ENCODE measurements at places on chromosomes 7 and 10. TPM values are rescaled to one million over a fixed set of nuclear protein-coding genes. Genes with fewer than 3 reads are reported as not detected.
A peak's percentile ranks its signal among the peaks of the same experiment; 100 is the strongest.

- DNase-seq, result no peak
These were observed 34.7 kb downstream of the GSDME start for GRCh38 chr7:24722386-24723177.

DNA sequence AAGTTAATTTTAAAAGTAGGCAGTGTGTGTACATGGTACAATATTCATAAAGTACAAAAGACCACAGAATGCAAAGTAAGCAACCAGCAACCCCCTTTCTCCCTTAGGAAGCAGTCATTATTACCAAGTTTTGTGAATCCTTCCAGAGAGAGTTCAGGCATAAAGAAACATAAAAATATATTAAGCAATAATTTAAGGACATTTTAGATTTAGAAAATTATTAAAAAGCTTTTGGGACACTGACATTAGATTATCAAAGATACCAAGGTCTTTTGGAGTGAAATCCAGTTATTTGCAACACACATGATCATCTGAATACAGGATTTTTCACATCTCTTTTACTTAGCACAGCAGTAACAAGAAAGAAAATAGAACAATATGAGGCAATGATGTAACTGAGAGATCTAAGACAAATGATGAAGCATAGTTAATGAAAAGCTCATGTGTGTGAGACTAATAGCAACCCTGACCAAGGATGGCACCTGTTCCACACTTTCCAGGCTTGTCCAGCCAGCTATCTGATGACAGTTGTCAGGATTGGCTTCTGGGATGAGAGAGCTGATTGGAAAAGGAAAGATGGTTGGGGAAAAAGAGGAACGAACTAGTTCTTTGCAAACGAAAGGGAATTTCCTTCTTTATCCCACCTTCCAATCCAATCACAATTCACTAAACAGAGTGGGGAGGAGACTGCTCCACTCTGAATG, 115.5 kb upstream of the LAMB4 start:
- no peak for DNase-seq

DNA sequence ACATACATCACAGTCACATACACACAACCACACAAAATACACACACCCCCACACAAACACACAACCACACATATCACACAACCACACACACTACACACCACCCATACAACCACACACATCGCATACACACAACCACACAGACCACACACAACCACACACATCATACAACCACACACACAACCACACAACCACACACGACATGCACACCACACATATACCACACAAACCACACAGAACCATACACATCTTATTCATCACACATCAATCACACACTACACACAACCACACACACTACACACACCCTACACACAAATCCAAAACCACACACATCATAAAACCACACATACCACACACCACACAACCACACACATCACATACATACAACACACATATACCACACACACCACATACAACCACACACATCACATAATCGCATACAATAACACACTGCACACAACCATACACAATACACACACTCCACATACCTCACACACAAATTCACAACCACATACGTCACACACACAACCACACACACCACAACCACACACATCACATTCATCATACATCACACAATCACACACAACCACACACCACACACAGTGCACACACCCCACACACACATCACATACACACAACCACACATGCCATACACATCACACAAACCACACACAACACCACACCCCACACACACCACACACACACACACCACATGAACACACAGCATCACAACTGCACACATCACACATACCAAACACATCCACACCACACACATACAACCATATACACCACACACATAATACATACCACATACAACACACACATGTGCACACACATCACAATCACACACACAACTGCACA, 30.4 kb downstream of the GPRIN2 start:
- no peak for DNase-seq

DNA sequence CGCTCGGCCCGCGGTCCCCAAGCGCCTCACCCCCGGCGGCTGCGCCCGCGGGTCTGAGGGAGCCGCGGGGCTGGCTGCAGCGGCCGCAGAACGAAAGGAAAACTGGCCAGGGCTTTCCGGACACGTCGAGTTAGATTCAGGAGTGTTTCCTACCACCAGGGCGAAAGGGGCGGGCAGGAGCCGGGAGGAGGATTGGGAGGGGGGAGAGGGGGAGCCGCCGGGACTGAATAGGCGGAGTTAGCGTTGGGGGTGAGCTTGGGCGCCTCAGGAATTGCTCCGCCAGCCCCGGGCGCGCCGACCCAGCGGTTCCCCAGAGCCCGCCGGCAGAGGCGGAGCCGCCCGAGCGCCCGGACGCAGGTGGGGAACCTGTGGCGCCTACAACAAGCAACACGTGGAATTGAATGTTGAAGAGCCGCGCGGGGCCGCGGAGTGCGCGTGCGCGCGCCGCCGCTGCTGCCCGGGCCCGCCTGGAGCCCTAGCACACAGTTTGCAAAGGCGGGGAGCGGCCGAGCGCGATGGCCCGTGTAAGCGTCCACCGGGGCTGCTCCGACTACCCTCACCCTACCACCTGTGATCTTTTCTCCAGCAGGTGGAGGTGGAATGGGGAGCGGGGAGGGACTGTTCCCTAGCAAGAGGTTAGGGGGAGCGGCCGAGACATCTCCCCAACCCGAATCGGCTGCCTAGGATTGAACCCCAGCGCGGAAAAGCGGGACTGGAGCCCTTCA, at the start of gene CADPS2:
CADPS2 (minus strand) TSS at position 104 of the 725 bp plus-strand sequence. CDS start 123 bp downstream, outside the sequence.
- peak; percentile 55 for DNase-seq

- DNase-seq, result no peak
These were observed 848.3 kb upstream of the C7orf33 start for GRCh38 chr7:147742301-147742700.

The MYH16 gene
- not detected for total RNA-seq

DNA sequence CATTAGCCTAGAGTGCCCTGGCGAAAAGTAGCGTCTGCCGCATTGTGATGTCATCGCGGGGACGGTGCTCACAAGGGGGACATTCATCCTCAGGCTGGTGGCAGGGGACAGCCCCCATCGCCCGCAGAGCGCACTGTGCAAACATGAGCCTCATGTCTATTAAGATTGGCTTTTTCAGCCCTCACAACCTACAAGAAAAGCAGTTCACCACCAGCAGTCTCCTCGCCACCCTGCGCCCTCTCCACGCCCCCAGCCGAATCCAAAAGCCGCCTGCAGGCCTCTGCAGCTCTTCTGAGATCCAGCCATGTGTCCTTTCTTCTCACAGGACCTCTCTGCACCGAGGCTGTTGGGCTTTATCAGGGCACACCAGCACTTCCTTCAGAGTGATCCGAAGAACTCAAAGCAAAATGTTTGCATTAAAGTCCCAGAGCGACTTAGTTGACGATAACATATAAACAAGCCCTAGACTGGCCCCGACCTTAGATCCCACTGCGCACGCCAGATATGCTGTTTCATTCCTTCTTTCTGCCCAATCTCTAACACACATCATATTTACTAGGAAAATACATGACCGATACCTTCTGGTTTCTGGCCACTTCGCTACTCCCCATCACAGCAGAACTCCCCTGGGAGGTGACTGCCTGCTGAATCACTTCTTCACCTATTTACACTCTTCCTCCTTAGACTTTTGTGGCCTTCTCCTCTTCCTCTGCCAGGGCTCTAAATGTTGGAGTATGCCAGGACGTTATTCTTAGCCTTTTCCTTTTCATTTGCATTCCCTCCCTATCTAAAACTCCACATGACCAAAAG, 206.0 kb upstream of the SH2B2 start:
- no peak for DNase-seq

DNA sequence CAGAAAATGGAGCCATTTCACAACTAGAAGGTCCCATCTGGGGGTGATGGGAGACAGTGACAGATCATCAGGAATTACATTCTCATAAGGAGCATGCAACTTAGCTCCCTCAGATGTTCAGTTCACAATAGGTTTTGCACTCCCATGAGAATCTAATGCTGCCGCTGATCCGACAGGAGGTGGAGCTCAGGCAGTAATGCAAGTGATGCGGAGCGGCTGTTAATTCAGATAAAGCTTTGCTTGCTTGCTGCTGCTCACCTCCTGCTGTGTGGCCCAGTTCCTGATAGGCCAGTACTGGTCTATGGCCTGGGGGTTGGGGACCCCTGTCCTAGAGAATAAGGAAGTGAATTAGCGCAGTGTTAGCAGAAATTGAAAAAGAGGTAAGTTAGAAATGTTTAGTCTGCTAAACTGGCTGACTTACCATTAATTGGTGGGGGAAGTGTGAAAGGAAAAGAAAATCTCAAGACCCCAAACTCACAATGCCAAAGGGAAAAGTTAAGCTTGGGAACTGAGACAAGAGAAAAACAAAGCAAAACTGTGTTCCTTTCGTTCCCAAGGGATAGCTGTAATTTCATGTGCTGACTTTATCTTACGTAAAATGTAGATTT, 76.4 kb downstream of the LYZL2 start:
- no peak for DNase-seq

DNA sequence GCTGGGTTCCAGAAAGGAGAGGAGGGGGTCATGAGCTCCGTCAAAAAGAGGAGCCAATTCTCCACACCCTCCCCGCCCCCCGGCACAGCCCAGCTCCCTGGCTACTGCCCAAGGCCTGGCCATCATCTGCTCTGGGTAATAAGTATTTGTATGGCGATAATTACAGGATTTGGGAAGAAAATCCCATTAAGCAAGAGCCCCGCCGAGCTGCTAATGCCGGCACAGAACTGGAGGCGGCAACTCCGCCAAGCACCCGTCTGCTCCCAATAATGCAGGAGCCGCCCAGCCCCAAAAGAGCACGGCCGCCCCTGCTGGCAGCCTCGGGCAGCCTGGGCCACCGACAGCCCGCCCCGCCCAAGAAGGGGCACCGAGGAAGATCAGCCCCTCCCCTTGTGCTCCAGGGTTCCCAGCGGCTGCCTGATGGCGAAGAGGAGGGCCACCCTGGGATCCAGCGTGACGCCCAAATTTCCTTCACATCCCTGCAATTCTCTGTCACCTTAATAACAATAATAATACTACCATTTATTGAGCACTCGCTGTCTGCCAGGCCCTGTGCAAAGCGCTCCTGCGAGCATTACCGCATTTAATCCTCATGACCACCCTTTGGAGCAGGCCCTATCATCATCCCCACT, 5.9 kb downstream of the SLIT1 start:
- DNase-seq, result peak; percentile 30

GRCh38 chr7:28280516-28280915, 99.9 kb upstream of the JAZF1 start:
- DNase-seq, result no peak

- DNase-seq, result no peak
These were observed 3.1 kb downstream of the CPA1 start for GRCh38 chr7:130383187-130383980.

The HTR7 gene
- total RNA-seq, result not detected

The FAM25G gene
- total RNA-seq, result not detected

The ZNF488 gene
- 0.75 TPM for total RNA-seq

DNA sequence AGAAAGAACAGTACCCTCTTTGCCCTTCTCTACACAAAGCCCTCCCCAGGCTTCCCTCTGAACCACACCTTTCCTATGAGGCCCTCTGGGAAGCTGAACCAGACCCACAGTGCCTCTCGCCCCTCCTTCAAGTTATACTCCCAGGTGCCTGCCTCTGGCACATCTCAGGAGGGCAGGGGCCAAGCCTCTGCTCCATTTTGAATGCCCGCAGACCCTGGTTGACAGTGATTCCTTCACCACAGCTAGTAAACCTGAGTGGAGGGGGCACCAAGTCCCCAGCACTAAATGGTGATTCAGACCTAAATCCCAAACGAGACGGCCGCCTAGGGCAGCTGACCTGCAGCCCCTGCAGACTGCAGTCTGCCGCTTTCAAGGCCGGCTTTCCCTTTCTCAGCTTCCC, 230.5 kb upstream of the ZNF32 start:
- no peak for DNase-seq

DNA sequence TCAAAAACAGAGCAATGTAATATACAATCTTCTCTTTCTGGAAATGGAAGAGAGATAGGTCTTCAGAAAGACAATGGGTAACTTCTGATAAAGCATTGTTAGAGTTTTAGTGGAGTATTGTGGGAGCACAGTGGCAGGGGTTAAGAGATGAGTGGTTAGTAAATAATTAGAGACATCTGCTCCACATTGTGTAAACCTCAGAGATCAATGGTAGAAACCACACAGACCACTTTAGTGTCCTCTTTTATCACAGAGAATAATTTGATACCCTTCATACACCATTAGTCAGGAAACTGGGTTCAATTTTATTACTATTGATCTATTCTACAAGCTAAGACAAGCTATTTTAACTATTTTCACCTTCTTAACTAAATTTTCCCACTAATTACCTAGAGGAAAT, 35.9 kb upstream of the MAGI2 start:
- no peak for DNase-seq

DNA sequence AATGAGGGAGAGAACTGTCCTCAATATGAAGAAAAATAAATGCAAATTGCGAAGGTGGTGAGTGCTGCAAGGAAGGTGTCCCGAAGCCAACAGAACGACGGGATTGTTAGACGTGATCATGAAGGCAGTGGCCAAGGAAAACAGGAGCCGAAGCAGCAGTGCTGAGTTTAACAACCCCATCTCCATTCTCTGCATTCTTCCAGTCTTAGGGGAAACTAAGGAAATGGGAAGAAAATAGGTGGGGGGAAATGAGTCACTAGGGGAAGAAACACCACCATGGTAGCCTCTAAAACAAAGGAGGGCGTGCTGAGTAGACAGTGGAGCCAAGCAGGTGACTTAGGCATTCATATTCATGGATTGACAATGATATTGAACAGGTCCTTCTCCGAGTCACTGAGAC, 192.2 kb upstream of the AKR1E2 start:
- DNase-seq, result no peak

The TMEM176A gene
- total RNA-seq, result not detected

Measured in activated CD4-positive, alpha-beta T cell treated with anti-CD3 and anti-CD28 coated beads for 36 hours (primary cell).